ENCODE measurements at places on chromosomes 1 and 21.

DNA sequence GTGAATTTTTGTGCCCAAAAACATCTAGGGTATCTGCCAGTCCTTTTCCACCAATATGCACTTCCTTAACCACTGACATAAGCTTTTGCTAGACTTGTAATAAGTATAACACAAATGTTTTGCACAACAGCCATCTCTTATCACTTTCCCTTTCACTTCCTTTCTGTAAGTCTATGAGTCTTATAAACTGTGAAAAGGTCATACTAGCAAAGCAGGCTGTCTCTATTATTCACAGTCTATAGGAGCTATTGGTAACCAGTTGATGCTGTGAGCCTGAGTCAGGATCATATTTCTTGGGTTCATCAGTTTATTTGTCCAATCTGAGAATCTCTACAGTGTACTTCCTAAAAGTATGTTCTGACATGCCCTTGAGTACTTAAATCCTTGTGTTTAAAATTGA lies 172.6 kb downstream of the CHRM3 start:
- DNase-seq: no peak

GRCh38 chr1:20278692-20279130 lies 12.0 kb upstream of the VWA5B1 start:
- no peak for DNase-seq

GRCh38 chr1:151581921-151582320 lies 29.9 kb upstream of the SNX27 start:
- no peak for DNase-seq

DNA sequence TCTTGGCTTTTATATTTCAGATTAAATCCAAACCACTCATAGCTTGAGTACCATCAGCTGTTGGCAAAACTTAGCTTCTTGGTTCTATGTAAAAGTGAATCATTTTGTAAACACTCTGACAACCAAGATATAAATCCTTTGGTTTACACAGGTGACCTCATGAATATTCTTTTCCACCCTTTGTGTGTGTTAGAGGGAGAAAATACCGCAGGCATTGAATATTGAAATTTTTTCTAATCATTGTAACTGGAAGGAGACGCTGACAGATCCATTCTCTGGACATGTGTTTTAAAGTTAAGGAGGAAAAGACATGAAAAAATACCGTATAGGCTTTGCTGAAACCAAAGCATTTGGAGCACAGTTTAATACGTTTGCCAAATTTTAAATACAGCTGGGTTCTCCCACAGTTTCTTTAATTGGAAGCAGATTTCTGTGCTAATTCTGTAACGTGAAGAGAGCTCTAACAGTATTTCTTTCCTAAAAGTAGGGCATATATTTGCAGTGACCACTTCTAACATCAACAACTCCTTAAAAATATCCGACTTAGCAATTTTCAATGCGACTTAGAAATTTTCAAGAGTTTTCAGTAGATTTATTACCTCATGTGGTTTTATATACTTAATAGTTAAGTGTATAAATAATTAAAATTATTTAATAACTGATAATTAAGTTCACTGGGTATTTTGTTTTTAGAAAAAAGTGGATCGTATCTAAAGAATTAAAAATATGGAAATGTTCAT lies 388.2 kb downstream of the USP25 start:
- DNase-seq: no peak

Data from stimulated activated CD4-positive, alpha-beta T cell treated with anti-CD3 and anti-CD28 coated beads, TNF-alpha, amount 100 ng/mL, for 4 hours (primary cell).